ENCODE measurements at places on chromosomes 5 and 9. TPM values are rescaled to one million over a fixed set of nuclear protein-coding genes. Genes with fewer than 3 reads are reported as not detected.

GRCh38 chr5:43019614-43020398 lies 20.3 kb downstream of the ANXA2R start:
- DNase-seq, result no peak

DNA sequence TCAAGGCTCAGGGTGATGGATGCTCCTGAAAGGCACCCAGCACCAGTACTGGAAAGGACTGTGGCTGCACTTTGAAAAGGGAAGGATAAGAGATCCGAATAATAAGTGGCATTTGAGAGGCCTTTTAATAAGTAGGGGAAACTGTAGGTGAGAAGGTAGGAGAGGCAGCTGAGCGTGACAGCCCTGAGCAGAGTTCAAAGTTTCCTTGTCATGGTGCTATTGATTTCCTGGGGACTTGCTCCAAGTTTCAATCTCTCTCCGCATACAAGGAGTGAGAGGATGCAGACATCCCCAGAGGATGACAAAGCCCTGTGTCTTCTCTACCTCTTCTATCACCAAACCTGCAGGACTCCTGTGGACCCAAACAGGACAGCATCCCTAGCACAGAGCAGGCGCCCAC lies 354.5 kb downstream of the SPOCK1 start:
- no peak for DNase-seq

GRCh38 chr5:168736281-168736831 lies 157.2 kb upstream of the PANK3 start:
- DNase-seq, result no peak

GRCh38 chr5:10124287-10124686 lies 125.4 kb downstream of the ATPSCKMT start:
- DNase-seq, result no peak

DNA sequence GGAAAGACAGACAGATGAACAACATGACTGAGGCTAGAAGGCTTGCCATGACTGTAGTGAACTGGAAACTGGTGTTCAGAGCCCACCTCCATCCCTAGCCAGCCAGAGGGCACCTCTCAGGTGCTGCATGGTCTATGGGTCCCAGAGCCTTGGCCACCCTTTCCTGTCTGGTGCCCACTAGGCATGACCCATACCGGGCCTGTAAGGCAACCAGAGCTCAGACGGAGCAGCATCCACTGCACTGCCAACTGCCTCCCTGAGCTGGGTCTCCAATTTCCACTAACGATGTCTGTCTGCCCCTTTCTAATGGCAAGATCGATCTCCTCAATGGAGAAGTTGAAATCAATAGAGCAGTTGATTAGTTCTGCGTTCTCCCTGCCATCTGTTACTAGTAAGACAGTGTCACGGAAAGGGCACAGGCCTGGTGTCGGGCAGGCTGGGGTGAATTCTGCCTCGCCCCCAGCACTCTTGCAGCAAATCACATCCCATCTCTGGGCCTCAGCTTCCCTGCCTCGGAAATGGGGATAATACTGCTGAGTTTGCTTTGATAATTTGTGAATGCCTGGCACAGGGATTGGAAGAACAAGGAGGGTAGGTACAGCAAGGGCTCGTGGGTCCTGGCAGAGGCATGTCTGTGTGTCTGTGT lies 172.3 kb upstream of the MVB12B start:
- DNase-seq, result no peak

- peak; percentile 26 for DNase-seq
Observed at GRCh38 chr9:122099271-122099869, 6.3 kb upstream of the TTLL11 start.

DNA sequence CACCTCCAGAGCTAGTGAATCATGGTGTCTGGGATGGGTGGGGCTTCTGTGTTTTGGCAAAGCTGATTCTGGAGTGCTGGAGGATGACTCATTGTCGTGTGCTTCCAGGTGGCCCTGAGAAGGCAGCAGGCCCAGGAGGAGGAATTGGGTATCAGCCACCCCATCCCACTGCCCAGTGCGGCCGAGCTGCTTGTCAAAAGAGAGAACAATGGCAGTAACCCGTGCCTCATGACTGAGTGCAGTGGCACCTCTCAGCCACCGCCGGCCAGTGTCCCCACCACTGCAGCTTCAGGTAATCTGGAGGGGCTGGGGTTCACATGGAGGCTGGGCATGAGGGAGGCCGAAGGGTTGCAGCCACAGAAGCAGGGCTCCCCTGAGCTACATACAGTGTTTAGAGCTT lies 5.4 kb downstream of the DMRT1 start:
- DNase-seq, result no peak

GRCh38 chr5:69007726-69008368 lies 86.0 kb upstream of the SLC30A5 start:
- no peak for DNase-seq

GRCh38 chr9:132169672-132170392 lies 8.0 kb downstream of the NTNG2 start:
- no peak for DNase-seq

DNA sequence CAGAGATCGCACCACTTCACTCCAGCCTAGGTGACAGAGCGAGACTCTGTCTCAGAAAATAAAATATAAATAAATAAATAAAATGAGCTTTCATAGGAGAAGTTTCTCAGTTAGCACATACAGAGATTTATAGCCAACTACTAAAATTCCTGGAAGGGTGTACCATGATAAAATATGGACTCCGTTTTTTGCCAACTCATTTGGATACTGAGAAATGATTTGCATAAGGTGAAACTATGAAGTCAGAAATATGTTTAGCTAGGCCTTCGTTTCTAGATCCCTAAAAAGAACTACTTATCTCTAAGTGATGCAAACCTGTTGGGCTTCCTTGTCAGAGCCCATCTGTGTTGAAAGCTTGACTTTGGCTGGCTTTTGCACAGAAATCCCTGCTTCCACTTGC lies 56.9 kb upstream of the SLC1A1 start:
- DNase-seq, result no peak

DNA sequence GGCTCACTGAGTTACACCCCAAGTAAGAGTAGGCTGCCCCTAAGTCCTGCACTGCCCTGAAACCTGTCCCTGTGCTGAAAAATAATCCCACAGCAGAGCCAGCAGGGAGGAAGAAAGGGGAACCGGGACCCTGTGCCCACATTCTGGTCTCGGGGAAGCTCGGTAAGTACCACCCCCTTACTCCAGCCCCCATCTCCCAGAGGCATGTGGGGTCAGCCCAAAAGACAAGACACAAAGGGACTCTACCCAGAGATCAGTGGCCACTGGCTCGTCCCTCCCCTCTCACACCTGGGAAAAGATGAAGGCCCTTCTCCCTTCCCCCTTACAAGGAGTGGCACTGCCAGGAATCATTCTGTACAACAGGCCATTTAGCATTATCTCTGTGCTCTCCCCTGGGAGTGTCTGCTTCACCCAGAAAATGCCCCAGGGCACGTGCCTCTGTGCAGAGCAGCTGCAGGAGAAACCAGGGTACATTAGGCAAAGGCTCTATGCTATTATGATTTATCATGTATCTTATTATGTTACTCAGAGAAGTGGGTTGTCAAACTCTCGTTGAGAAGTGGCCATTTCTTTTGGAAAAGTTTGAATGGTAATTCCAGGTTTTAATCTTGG lies 71.3 kb downstream of the NDFIP1 start:
- no peak for DNase-seq

- no peak for DNase-seq
Observed at GRCh38 chr9:35350827-35351549, 138.9 kb upstream of the RUSC2 start.

DNA sequence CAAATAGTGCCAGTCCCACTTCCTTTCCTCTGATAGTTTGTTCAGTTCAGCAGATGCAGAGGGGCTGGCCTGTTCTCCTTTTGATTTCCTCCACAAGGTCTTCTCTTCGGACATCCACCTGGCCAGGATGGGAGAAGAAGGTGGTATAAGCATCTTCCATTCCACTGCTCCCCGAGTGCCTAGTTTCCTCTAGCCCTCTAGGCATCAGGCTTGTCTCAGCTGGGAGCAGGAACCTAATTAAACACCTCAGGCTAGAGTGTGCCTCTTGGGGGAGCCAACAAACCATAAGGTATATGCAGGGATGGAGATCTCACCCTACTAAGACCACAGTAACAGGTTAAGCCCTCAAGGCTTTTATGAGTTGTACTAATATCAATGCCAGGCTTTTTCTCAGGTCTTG lies 835 bp upstream of the DND1 start:
- DNase-seq, result no peak

The GHR gene
- 1.1 TPM for total RNA-seq

The NEUROG1 gene
- not detected for total RNA-seq

The CDH9 gene
- total RNA-seq, result not detected

The C9orf50 gene
- total RNA-seq, result not detected

The SPINK14 gene
- not detected for total RNA-seq
